Right lung (tissue), 10 donors: ENCODE measurements at places on chromosomes 11 and 22. TPM values are rescaled to one million over a fixed set of nuclear protein-coding genes. Genes with fewer than 3 reads are reported as not detected.
A peak's percentile ranks its signal among the peaks of the same experiment; 100 is the strongest.

The PGR gene
- polyA plus RNA-seq, result 4.7 TPM

DNA sequence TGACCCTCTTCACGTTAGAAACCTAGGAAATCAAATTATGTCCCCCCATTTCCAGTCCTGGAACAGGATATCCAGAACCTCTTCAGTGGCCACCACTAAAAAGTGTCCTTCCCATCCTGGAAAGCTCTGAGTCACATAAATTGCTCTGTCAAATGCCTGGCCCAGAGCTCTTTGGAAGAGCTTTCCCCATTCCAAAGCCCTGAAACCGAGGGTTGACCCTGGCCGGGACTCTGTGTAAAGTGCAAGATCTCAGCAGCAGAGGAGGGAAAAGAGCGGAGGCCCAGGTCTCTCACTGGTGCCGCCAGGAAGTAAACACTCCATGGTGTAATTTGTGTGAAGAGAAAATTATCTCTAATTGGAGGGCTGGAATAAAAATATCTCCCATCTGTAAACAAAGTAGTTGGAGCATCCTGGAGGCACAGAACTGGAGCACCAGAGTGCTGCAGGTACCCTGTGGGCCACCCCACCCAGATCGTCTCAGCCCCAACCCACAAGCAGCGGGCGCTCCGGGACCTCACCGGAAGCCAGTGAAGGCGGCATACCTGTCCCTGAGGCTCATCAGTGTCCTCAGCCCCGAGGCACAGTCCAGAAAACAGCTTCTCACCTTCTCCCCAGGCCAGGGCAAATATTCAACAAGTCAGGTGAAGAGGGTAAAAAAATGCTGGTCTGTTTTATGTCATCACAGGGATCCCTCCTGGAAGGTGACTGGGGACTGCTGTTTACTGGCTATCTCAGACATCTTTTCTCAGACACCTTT is 4.7 kb upstream of the JAM3 start:
- DNase-seq, result no peak

- DNase-seq, result no peak
Observed at GRCh38 chr11:8759634-8760033, 77.0 kb downstream of the RPL27A start.

DNA sequence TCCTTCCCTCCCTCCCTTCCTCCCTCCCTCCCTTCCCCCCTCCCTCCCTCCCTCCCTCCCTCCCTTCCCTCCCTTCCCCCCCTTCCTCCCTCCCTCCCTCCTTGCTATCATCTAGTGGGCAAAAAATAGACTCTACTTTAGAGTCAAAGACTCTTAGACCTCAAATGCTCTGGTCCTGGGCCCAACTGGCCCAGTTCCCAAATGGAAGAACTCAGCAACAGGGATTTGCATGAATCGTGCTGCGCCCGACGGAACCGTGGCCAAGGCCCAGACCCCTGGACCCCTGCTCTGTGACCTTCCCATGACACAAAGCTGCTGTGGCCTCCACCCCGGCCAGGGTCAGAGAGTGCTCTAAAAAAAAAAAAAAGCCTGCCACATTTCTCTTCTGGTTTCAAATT is 97.4 kb downstream of the WNT7B start:
- no peak for DNase-seq

The RIBC2 gene
- 11.4 TPM for polyA plus RNA-seq

The ESAM gene
- polyA plus RNA-seq, result 126 TPM

The TMEM191C gene
- 3.0 TPM for polyA plus RNA-seq

The SCGB1C1 gene
- not detected for polyA plus RNA-seq

- DNase-seq, result no peak
Observed at GRCh38 chr11:103602840-103603239, 433.6 kb upstream of the DDI1 start.

DNA sequence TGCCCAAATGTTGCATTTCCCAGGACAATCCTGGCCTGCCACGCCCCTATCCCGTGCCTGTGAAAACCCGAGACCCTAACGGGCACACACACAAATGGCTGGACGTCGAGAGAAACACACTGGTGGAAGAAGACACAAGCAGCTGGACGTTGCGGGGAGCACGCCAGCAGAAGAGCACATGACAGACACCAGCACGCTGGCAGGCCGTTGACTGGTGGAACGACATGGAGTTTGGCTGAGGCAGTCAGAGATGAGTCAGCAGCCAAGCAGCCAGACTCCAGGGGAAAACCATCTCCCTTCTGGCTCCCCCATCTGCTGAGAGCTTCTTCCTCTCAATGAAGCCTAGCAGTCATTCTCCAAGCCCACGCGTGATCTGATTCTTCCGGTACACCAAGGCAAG is 606.7 kb upstream of the LRRC4C start:
- DNase-seq, result no peak

GRCh38 chr11:23974601-23975000 is 522.3 kb upstream of the LUZP2 start:
- no peak for DNase-seq

The ENTHD1 gene
- not detected for polyA plus RNA-seq

The HTR3B gene
- 0.12 TPM for polyA plus RNA-seq

The TYMP gene
- 2.6 TPM for polyA plus RNA-seq

The VEGFB gene
- polyA plus RNA-seq, result 68.0 TPM

DNA sequence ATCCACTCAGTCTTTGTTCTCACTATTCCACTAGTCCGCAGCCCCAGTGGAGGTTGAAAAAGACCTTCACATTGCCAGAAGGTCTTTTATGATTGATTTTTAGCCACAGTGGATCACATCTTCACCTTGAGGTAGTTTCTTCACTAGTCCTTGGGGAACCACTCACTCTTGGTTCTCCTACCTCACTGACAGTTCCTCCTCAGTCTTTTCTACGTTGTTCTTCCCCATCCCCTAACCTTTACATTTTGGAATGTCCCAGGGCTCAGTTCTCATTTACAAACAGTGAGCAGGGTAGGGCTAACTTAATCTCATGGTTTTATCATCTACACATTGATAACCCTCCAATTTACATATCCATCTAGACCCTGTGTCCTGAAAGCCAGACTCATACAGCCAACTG is 316.4 kb upstream of the SORL1-AS1 start:
- no peak for DNase-seq

DNA sequence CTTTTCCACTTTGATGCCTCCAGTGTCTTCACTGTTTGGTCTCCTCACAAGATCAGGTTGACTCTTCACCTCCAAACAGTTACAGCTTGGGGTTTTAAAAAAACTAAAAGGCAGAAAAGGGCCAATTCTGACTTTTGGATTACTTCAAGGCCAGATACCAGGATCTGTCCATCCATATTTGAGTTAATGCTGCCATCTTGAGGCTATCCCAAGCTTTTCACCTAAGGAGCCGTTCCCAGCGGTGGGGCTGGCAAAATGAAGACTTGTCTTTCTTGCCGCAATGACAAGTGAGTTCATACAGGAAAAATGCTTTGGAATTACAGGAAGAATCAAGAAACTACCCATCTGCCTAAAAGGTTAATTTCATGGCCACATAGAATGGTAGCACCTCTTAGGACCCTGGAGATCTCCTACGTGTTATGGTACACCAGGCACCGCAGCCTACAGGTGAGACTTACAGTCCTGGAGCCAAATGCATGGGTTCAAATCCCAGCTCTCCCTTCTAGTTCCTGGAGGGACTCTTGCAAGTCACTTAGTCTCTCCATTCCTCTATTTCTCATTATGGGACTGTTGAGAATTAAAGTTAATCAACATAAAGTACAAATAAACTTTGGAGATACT is 6.0 kb upstream of the OR5B21 start:
- peak; percentile 15 for DNase-seq

DNA sequence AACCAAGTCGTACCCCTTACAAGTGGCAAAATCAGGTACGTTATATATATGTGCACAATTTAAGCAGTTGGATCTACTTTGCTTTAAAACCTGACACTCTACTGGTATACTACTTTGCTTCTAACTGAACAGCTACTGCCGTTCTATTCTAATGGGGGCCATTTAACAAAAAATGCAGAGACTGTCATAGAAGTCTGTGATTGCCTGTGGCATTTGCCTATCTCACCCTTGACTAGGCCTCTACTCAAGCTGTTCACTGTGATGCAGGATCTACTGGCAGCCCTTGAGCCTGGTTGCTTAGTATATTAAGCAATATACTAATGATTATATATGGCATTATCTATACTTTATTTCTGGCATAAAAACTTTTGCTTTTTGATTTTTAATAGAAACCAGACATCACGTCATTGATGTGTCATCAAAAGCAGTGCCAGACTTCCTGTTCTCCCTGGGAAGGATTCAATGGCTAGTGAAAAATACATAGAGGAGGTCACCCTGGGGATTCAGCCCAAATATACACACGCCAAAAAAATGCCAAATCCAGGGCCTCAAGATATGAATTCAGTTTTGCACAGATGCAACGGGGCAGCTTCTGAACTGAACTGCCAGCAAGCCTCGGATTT is 40.0 kb upstream of the FIBIN start:
- DNase-seq, result no peak
